Activated CD4-positive, alpha-beta memory T cell treated with anti-CD3 and anti-CD28 coated beads, Interleukin-2, amount 10 ng/mL, durations not matched to agents 7 days and 5 days (primary cell): ENCODE measurements at places on chromosomes 3 and 15. TPM values are rescaled to one million over a fixed set of nuclear protein-coding genes. Genes with fewer than 3 reads are reported as not detected.

The HYAL1 gene
- 0.28 TPM for total RNA-seq

The MRAS gene
- not detected for total RNA-seq

GRCh38 chr3:44252332-44252959 lies 10.8 kb downstream of the TOPAZ1 start:
- no peak overlapping the region for H3K27ac ChIP-seq
- H3K36me3 ChIP-seq: peaks cover 3% of the 10 kb centered on the region
- H3K4me3 ChIP-seq: no peak overlapping the region
- DNase-seq: no peak
- H3K4me1 ChIP-seq: no peaks in the 10 kb centered on the region
- peaks cover 9% of the 10 kb centered on the region for H3K27me3 ChIP-seq

GRCh38 chr3:155424323-155424710 lies 130.8 kb upstream of the STRIT1 start:
- DNase-seq: no peak
- H3K4me1 ChIP-seq: no peaks in the 10 kb centered on the region
- H3K36me3 ChIP-seq: no peaks in the 10 kb centered on the region

DNA sequence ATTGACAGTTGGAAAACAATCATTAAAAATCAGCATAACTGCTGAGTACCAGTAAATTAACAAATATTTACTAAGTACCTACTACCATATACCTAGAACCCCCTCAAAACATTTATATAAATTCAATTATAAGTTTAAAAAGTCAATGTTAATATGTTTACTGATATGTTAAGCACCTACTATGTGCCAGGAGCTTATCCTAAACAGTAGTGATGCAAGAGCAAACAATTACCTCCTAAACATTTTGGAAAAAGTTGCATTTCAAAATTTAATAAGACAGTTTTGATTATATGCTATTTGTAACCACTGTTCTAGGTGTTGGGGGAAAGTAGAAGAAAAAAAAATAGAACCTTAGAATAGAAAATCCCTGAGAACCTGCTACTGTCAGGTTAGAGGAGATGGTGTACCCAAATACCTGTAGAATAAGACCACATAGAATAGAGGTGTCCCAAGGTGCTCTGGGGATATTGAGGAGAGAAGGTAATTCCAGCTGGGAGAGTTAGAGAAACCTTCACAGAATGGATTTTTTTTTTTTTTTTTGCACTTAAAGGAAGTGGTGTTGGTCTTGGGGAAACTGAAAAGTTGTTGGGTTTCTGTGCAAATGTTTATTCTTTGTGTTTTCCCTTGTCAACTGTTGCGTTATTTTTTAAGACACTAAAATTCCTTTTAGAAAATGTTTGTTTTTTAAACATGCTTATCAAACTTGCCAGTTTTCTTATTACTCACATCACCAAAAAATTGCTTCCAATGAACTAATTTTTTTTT lies 16.0 kb downstream of the SNRK start:
- H3K4me3 ChIP-seq: peak overlapping the region; percentile 26
- DNase-seq: no peak
- peak overlapping the region; percentile 81 for H3K27ac ChIP-seq

- no peak overlapping the region for H3K27ac ChIP-seq
- H3K36me3 ChIP-seq: peaks cover 3% of the 10 kb centered on the region
- no peak for DNase-seq
- no peaks in the 10 kb centered on the region for H3K27me3 ChIP-seq
- H3K4me3 ChIP-seq: no peak overlapping the region
- peaks cover 8% of the 10 kb centered on the region for H3K4me1 ChIP-seq
Measured at GRCh38 chr3:171690281-171690680, 120.0 kb downstream of the PLD1 start.

DNA sequence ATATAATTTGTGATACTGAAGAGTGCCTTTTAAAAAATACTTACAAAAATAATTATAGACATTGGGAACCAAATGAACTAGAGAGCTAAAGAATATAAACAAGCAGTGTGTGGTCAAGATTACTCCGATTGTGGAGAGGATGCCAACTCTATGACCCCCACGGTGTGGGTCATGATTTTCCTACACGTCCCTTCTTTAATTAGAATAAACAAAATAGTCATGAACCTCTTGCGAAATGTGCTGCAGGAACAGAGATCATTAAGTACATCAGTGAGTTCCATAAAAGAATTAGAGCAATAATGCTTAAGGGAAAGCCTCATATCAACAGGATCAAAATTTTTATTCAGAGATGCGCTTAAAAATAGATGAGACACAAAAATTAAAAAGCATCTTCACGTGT lies 476.6 kb upstream of the ROBO1 start:
- no peak overlapping the region for H3K4me3 ChIP-seq
- H3K36me3 ChIP-seq: no peaks in the 10 kb centered on the region
- H3K4me1 ChIP-seq: no peaks in the 10 kb centered on the region
- DNase-seq: no peak

DNA sequence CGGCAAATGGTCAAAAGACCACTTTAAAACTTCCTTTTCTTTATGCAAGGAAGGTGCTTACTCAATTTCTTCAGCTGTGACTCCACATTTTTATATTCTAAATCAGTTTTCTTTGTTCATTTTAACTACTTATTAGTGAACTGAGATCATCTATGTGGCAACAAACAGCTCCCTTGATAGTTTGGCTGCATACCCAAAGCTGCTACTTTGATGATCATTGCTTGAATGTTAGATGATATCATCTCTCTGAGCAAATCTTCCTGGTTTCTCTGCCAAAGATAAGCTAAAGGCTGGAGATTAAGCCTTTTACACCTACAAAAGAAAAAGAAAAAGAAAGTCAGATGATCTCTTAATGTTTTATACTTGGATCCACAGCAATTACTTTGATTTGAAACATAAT lies 95.5 kb downstream of the DPH6 start:
- no peaks in the 10 kb centered on the region for H3K27me3 ChIP-seq
- no peak overlapping the region for H3K27ac ChIP-seq
- H3K4me3 ChIP-seq: no peak overlapping the region
- DNase-seq: no peak
- H3K36me3 ChIP-seq: no peaks in the 10 kb centered on the region
